ENCODE measurements at places on chromosomes 2 and 18.

- DNase-seq: no peak
Measured at GRCh38 chr2:181916726-181917718, 25.5 kb downstream of the ITPRID2 start.

- DNase-seq: peak; percentile 81
Measured at GRCh38 chr2:121128741-121129659, 156.0 kb downstream of the TFCP2L1 start.

- no peak for DNase-seq
Measured at GRCh38 chr2:118779362-118779761, 68.1 kb downstream of the EN1 start.

GRCh38 chr2:206230060-206230762, 44.3 kb upstream of the ZDBF2 start:
- DNase-seq: no peak

- no peak for DNase-seq
Measured at GRCh38 chr2:106183101-106183696, 10.9 kb downstream of the UXS1 start.

GRCh38 chr2:31365834-31366505, 48.6 kb downstream of the XDH start:
- DNase-seq: no peak

- no peak for DNase-seq
Measured at GRCh38 chr2:129165006-129165405, 814.5 kb upstream of the RAB6C start.

DNA sequence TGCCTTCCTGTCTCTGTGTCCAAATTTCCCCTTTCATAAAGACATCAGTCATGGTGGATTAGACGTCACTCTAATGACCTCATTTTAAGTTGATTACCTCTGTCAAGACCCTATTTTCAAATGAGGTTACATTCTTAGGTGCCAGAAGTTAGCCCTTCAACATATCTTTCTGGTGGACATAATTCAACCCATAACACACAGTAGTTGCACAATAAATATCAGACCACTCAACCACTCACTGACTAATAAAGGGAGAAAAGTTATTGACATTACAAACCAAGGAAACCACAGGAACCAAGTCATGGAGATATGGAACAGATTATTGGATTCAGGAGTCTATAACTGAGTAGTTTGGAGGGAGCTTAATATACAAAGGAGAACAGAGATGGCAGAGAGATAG, 377.4 kb upstream of the ACVR2A start:
- DNase-seq: no peak

DNA sequence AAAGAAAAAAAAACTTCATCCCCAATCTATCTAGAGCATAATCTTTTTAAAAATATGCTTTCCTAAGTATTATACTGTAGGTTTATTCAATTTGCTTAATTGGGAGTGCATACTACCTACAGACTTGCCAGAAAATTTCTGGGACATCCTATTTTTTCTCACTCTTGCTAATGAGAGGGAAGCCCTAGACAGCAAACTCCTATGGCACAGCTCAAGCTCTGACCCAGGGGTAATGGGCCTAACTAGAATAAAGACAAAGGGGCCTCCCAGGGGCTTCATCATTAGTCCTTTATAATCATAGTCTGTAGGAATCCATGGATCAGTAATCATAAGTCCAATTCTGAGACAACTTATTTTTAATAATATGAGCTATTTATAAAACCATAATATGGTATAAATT, 142.6 kb upstream of the ITGA4 start:
- DNase-seq: no peak

- DNase-seq: no peak
Measured at GRCh38 chr2:219844401-219845091, 217.1 kb downstream of the SLC4A3 start.

GRCh38 chr2:180314086-180314485, 307.0 kb upstream of the CWC22 start:
- DNase-seq: no peak

Measured in Calu3 (cell line).